ENCODE measurements at places on chromosomes 2 and 18. TPM values are rescaled to one million over a fixed set of nuclear protein-coding genes. Genes with fewer than 3 reads are reported as not detected.
A peak's percentile ranks its signal among the peaks of the same experiment; 100 is the strongest.

DNA sequence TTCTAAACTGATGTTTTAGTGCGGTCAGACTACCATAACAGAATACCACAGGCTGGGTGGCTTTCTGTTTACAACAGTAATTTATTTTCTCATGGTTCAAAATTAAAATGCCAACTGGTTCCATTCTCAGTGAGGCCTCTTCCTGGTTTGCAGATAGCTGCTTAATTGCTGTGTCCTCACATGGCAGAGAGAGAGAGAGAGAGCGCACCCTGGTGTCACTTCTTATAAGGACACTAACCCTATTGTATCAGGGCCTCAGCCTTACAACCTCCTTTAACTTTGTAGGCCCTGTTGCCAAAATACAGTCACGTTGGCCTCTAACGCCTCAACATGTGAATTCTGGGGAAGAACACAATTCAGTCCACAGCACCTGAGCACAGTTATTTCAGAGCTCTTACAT, 37.5 kb upstream of the ZNF385B start:
- H3K4me1 ChIP-seq = no peaks in the 10 kb centered on the region
- no peaks in the 10 kb centered on the region for H3K27me3 ChIP-seq
- H3K27ac ChIP-seq = no peak overlapping the region
- no peaks in the 10 kb centered on the region for H3K36me3 ChIP-seq
- DNase-seq = peak; percentile 19

DNA sequence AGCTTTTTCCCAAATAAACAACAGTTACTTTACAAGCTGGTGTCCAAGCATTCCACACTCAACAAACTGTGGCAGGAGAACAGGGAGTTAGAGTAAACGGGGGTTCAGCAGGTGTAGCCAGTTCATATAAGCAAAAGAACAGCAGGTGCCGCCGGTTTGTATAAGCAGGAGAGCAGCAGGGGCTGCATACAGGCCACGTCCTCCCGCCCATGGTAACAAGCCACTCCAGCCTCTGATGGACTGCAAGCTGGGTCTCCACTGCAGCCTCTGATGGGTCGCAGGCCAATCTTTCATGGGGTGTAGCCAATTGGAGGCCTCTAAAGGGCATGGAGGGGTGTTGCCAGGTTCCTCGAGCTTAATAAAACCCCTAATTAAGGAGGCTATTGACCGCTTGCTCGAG, 189.3 kb downstream of the ANKRD30B start:
- no peaks in the 10 kb centered on the region for H3K4me1 ChIP-seq
- H3K27ac ChIP-seq = no peak overlapping the region
- no peaks in the 10 kb centered on the region for H3K27me3 ChIP-seq
- H3K36me3 ChIP-seq = no peaks in the 10 kb centered on the region
- no peak for DNase-seq
- H3K4me3 ChIP-seq = no peak overlapping the region

GRCh38 chr2:240133401-240133800, 2.7 kb downstream of the COPS9 start:
- H3K27me3 ChIP-seq = no peaks in the 10 kb centered on the region
- H3K4me1 ChIP-seq = peaks cover 25% of the 10 kb centered on the region
- no peak overlapping the region for H3K4me3 ChIP-seq
- no peak overlapping the region for H3K27ac ChIP-seq

Gene DHRS9
- 4.9 TPM for total RNA-seq

GRCh38 chr2:235113854-235114253, 162.0 kb downstream of the SH3BP4 start:
- no peak overlapping the region for H3K27ac ChIP-seq
- no peaks in the 10 kb centered on the region for H3K36me3 ChIP-seq
- H3K27me3 ChIP-seq = peaks cover 7% of the 10 kb centered on the region
- H3K4me1 ChIP-seq = no peaks in the 10 kb centered on the region
- no peak for DNase-seq
- H3K4me3 ChIP-seq = no peak overlapping the region

GRCh38 chr2:99066075-99066958, 75.2 kb upstream of the C2orf15 start:
- H3K27ac ChIP-seq = no peak overlapping the region
- no peaks in the 10 kb centered on the region for H3K4me1 ChIP-seq
- H3K36me3 ChIP-seq = no peaks in the 10 kb centered on the region
- peak; percentile 46 for DNase-seq

DNA sequence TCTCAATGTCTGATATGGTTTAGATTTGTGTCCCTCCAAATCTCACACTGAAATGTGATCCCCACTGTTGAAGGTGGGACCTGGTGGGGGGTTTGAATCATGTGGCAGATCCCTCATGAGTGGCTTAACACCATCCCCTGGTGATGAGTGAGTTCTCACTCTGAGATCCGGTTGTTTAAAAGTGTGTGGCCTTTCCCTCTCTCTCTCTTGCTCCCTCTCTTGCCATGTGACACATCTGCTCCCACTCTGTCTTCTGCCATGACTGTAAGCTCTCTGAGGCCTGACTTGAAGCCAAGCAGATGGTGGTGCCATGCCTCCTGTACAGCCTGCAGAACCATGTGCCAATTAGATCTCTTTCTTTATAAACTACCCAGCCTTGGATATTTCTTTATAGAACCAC, 108.8 kb downstream of the RBMS1 start:
- DNase-seq = no peak
- no peak overlapping the region for H3K4me3 ChIP-seq
- H3K27me3 ChIP-seq = no peaks in the 10 kb centered on the region
- H3K36me3 ChIP-seq = no peaks in the 10 kb centered on the region
- H3K27ac ChIP-seq = no peak overlapping the region

Gene ANKRD62
- total RNA-seq = not detected

GRCh38 chr18:67525328-67526099, 9.0 kb upstream of the DSEL start:
- no peak overlapping the region for H3K4me3 ChIP-seq
- no peaks in the 10 kb centered on the region for H3K36me3 ChIP-seq

DNA sequence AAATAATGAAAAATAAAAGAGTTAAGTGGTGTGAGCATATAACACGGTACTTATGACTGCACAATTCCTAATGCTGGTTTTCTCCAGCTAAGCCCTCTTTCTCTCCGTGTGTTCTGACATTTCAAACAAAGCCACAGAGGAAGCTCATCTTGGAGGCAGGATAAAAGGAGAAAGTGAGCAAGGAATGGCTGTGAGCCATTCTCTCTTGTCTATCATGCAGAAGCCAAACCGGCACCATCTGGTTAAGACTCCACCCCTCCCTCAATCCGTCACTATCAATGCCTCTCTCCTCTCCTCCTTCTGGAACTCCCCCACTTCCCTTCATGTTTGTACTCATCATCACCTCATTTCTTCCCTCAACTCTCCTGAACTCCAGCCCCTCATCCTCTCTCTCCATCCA, 210.4 kb downstream of the TMEM163 start:
- H3K27me3 ChIP-seq = no peaks in the 10 kb centered on the region
- H3K27ac ChIP-seq = no peak overlapping the region
- no peak for DNase-seq

Gene HOXD1
- not detected for total RNA-seq

GRCh38 chr2:239245107-239245506, 155.7 kb downstream of the HDAC4 start:
- H3K4me1 ChIP-seq = peaks cover 39% of the 10 kb centered on the region
- peaks cover 2% of the 10 kb centered on the region for H3K36me3 ChIP-seq
- H3K27me3 ChIP-seq = no peaks in the 10 kb centered on the region
- DNase-seq = no peak
- H3K4me3 ChIP-seq = no peak overlapping the region

DNA sequence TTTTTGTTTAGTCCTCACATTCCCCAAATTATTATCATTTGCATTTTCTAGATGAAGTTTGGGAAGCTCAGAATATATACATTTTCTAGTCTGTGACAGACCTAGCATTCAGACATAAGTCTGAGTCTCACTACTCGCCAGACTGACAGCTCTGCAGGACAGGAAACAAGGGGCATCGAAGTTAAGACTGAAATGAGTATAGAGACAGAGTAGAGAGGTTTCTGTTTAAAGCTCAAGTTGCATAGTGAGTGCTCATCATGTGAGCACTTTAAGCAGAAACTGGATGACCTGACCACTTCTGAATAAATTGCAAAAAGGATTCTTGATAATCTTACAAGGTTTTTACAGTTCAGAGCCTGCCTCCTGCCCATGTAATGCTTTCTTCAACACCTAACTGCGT, 1.1 kb downstream of the HADHB start:
- DNase-seq = peak; percentile 53
- peak overlapping the region; percentile 95 for H3K27ac ChIP-seq
- peaks cover 10% of the 10 kb centered on the region for H3K36me3 ChIP-seq
- H3K4me1 ChIP-seq = peaks cover 42% of the 10 kb centered on the region

Gene QPCT
- total RNA-seq = 0.68 TPM

Gene SLC30A3
- total RNA-seq = 0.86 TPM

- H3K4me3 ChIP-seq = peak overlapping the region; percentile 81
- peaks cover 14% of the 10 kb centered on the region for H3K36me3 ChIP-seq
- H3K27ac ChIP-seq = peak overlapping the region; percentile 96
- no peak for DNase-seq
- peaks cover 80% of the 10 kb centered on the region for H3K4me1 ChIP-seq
Observed at GRCh38 chr18:77057006-77057395, 75.6 kb downstream of the MBP start.

DNA sequence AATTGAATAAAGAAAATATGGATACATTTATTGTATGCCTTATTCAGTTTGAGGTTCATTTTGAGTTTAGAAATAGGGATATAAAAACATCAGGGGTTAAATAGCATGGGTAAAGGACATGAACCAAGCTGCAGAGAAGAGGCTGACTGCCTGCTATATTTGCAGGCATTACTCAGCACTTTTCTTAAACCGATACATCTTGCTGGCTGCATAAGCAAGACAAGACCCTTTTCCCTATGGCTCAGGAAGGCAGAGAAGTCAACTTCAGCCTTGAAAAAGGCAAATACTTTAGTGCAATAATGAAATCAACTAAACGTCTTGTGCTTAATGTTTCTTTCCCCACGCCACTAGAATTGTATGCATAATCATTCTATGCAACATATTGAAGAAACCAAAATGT, 36.4 kb downstream of the SCN1A start:
- H3K4me1 ChIP-seq = no peaks in the 10 kb centered on the region
- DNase-seq = no peak
- peaks cover 6% of the 10 kb centered on the region for H3K27me3 ChIP-seq

- no peak overlapping the region for H3K27ac ChIP-seq
- H3K4me3 ChIP-seq = no peak overlapping the region
- H3K27me3 ChIP-seq = no peaks in the 10 kb centered on the region
- no peaks in the 10 kb centered on the region for H3K36me3 ChIP-seq
- no peak for DNase-seq
- peaks cover 4% of the 10 kb centered on the region for H3K4me1 ChIP-seq
Observed at GRCh38 chr18:21996351-21996826, 173.0 kb upstream of the GATA6 start.

Gene PUM2
- total RNA-seq = 122 TPM

DNA sequence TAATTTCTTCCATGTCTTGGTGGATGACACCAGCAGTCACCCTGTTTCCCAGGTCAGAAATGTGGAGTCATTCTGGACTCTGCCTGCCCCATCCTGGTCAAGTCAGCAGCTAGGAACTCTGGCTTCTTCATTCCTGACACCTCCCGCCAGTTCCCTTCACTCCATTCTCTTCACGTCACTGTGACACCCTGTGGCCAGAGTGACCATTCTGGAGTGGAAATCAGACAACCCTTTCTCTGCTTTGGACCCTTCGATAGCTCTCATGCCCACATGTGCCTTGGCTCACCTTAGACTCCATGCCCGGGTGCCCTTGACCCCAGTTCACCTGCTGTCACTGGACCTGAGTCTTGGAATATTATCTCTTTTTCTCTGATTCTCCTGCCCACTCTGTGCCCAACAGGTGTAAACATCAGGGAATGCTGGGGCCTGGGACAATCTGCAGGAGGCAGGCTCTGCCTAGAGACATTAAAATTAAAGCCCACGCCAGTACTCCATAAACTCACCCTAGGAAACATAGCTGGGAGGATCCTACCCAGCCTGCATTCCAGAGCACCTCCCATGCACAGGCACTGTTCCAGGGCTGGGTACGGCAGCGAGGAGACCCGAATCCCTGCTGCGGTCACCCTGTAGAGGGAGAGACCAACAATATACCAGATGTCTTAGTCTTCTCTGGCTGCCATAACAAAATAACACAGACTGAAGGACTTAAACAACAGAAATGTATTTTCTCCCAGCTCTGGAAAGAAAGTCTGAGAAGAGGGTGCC, 41.1 kb upstream of the FAHD2A start:
- no peaks in the 10 kb centered on the region for H3K36me3 ChIP-seq
- no peaks in the 10 kb centered on the region for H3K4me1 ChIP-seq
- no peak overlapping the region for H3K4me3 ChIP-seq

- H3K36me3 ChIP-seq = no peaks in the 10 kb centered on the region
- no peak overlapping the region for H3K4me3 ChIP-seq
- DNase-seq = peak; percentile 55
- peaks cover 9% of the 10 kb centered on the region for H3K4me1 ChIP-seq
- peaks cover 2% of the 10 kb centered on the region for H3K27me3 ChIP-seq
Observed at GRCh38 chr2:205700331-205701132, 18.2 kb downstream of the NRP2 start.

DNA sequence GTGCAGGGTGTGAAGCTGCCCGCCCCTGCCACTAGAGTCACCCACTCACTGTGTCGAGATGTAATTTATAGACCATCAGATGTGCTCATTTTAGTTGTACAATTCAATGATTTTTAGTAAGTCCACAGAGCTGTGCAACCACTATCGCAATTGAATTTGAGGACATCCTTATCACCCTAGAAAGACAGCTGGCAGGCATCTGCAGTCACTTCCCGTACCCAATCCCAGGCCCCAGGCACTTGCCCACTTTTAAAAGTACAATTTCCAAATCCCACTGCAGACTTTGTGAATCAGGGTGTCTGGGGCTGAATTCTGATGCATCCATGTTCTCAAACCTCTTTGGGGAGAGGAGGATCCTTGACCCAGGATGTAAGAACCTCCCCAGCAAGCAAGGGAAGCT, 521.3 kb upstream of the SALL3 start:
- DNase-seq = no peak
- H3K27ac ChIP-seq = no peak overlapping the region
- no peaks in the 10 kb centered on the region for H3K27me3 ChIP-seq
- H3K36me3 ChIP-seq = no peaks in the 10 kb centered on the region
- H3K4me3 ChIP-seq = no peak overlapping the region

Gene ANKRD53
- not detected for total RNA-seq

GRCh38 chr2:238936162-238937052, 88.5 kb downstream of the TWIST2 start:
- H3K27me3 ChIP-seq = peaks cover 8% of the 10 kb centered on the region
- no peak overlapping the region for H3K4me3 ChIP-seq
- no peak overlapping the region for H3K27ac ChIP-seq
- H3K4me1 ChIP-seq = no peaks in the 10 kb centered on the region
- H3K36me3 ChIP-seq = no peaks in the 10 kb centered on the region

GRCh38 chr2:79487399-79487798, 25.5 kb upstream of the CTNNA2 start:
- no peaks in the 10 kb centered on the region for H3K27me3 ChIP-seq
- no peak for DNase-seq
- H3K4me3 ChIP-seq = no peak overlapping the region

Gene IRS1
- total RNA-seq = 2.0 TPM

- no peak for DNase-seq
- no peaks in the 10 kb centered on the region for H3K27me3 ChIP-seq
- H3K4me1 ChIP-seq = peaks cover 57% of the 10 kb centered on the region
- no peak overlapping the region for H3K27ac ChIP-seq
Observed at GRCh38 chr2:234467289-234467688, 29.6 kb downstream of the ARL4C start.

Gene ALK
- not detected for total RNA-seq

Gene ZSWIM2
- total RNA-seq = not detected

GRCh38 chr2:191620144-191620543, 57.8 kb upstream of the NABP1 start:
- H3K4me1 ChIP-seq = peaks cover 83% of the 10 kb centered on the region
- H3K36me3 ChIP-seq = peaks cover 2% of the 10 kb centered on the region
- DNase-seq = no peak
- H3K27ac ChIP-seq = peak overlapping the region; percentile 59
- H3K27me3 ChIP-seq = no peaks in the 10 kb centered on the region

Gene REG3G
- total RNA-seq = not detected
